ENCODE measurements at places on chromosomes 6 and 20. TPM values are rescaled to one million over a fixed set of nuclear protein-coding genes. Genes with fewer than 3 reads are reported as not detected.
A peak's percentile ranks its signal among the peaks of the same experiment; 100 is the strongest.

DNA sequence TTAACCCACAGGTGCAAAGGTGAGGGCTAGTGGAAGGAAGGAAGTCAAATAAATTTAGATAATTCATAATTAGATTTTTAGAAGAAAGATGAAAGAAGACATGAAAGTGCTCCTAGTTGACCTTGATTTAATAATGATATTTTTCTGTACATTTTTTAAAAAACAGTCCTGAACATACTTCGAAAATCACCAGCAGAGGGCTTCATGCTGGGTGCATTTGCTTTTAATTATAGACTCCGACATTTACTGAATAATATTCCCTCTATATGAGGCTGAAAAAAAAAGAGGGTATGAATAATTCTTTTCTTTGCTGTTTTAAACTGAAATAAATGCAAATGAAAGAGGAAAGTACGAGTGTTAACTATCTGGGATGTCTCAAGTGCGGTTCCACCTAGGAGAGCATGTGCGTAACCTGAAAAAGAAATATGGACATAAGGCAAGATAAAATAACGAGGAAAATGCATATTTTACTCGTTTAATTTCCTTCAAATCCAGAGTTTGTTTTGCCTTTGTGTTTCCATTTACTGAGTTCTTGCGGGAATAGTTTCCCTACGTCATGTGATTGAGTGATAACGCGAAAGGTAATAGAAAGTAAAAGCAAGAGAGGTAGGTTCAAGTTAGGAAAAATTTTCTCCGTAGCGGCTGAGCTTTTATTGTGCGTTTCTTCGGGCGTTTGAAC is 3.1 kb upstream of the TFAP2B start:
- DNase-seq = no peak

- DNase-seq = peak; percentile 82
Measured at GRCh38 chr20:62822788-62823651, 6.2 kb downstream of the COL9A3 start.

Gene HLA-E
- 451 TPM for total RNA-seq

DNA sequence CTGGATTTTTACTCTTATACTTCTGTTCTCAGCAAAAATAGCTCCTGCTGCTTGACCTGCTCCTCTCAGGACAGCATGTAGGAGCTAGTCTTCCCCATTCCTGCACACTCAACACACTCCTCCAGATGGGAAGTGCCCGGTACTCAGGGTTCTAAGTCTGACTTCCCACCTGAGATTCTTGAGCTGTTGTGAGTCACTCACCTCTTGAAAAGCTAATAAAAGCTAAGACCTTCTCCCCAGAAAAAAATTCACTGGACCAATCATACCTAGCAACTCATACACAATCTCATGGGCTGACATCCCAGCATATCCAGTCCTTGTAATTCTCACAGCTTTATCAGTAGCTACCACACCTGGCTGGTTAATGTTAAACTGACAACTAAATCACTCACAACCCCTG is 53.5 kb downstream of the TRPC4AP start:
- DNase-seq = no peak

Gene OOEP
- total RNA-seq = 0.86 TPM

Gene SDHAF4
- total RNA-seq = 17.6 TPM

DNA sequence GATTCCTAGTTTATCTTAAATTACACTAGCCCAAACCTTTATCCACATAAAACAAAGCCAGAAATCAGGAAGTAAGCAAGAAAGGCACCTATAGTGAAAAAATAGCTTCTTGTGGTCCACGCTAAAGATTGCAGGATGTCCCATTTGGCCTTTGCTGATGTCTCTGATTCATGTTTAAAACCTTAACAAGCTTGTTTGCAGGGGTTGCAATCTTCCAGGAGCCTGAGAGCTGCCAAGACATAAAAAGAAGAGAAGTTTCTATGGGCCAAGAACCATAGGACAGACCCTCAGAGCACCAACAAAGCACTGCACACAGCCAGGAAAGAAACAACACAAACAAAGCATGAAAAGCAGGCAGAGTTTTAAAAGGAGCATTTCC is 49.4 kb downstream of the ADAT2 start:
- no peak for DNase-seq

GRCh38 chr20:64130271-64130670 is 22.9 kb upstream of the NPBWR2 start:
- DNase-seq = no peak

- no peak for DNase-seq
Measured at GRCh38 chr6:13712599-13712898, 914 bp upstream of the RANBP9 start.

Gene FRS3
- 5.6 TPM for total RNA-seq

DNA sequence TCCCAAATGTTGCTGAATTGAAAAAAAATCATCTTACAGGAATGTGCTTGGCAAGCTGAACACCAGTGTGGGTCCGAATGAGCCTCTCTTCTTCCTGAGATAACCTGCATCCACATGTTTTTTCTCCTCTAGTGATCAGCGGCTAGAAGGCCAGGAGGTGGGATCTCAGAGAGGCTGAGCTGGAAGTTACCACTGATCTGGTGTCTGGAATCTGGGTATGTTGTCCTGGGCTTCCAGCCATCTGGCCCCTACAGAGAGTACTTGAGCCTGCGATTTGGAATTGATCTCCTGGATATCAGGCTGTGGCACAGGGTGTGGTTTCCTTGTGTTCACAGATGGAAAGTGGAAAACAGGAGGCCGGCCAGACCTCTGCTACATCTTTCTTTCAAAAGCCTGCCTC is 35.9 kb downstream of the SULF2 start:
- DNase-seq = no peak

DNA sequence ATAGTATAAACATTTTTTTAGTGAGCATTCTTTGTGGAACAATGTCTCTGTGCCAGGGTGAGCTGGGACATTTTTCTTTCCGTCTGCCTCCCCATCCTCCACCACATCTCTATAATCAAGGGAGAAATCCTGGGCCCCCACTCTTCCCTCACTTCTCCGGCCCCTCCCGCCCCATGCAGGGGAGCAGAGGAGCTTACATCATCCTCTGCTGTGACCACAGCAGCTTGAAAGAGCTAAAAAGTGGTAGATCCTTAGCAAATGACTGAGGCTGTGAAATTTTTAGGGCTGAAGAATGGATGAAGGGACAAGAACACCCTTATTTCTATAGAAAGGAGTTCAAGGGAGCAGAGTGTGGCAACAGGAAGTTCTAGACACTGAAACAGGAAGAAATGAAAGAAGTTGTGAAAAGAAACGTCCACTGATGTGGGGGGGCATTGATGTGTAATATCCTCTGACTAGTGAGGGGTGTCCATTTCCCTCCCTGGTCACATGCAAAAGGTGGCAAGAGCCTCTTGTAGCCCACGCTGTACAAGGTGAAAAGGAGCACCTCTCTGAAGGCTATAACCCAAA is 380.3 kb upstream of the JARID2 start:
- DNase-seq = no peak

DNA sequence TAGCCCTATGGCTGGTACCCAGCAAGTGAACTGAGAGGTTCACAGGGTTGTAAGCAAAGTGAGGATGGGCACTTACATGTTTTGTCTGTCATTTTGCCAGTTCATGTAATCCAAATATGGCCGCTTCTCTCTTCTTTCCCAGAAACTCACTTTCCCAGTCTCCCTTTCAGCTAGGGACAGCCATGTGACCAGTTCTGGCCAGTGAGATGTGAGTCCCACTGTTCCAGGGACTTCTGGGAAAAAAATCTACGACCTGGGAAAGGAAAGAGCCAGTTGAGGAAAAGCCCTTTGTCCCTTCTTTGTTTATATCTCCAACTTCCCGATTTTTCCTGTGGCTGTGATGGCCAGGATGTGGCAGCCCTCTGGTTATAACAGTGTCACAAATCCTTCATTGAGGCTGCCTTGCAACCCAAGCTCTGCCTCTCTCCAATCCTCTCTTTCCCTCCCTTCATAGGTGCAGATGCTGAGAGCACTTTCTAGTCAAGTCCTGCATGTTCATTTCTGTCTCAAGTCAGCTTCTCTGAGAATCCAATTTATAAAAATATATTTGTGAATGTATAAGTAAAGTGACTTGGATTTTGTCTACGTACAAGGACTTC is 148.6 kb upstream of the ZFP64 start:
- no peak for DNase-seq

Measured in activated CD4-positive, alpha-beta T cell treated with anti-CD3 and anti-CD28 coated beads for 36 hours (primary cell).